HT-29 (cell line): ENCODE measurements at places on chromosomes 2 and 18.

DNA sequence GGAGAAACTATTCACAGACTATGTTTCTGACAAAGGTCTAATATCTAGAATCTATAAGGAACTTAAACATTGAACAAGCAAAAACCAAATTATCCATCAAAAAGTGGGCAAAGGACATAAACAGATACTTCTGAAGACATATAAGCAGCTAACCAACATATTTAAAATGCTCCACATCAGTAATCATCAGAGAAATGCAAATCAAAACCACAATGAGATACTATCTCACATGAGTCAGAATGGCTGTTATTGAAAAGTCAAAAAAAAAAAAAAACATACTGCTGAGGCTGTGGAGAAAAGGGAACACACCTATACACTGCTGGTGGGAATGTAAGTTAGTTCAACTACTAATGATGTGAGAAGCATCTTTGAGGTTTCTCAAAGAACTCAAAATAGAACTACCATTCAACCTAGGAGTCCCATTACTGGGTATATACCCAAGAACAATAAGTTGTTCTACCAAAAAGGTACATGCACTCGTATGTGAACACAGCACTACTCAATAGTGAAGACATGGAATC, 220.4 kb upstream of the TFPI start:
- DNase-seq = no peak

- DNase-seq = no peak
Observed at GRCh38 chr2:170147576-170147975, 30.4 kb upstream of the MYO3B start.

- DNase-seq = no peak
Observed at GRCh38 chr2:134676960-134677359, 41.8 kb downstream of the TMEM163 start.

GRCh38 chr2:229660951-229661350, 53.4 kb downstream of the DNER start:
- DNase-seq = no peak

DNA sequence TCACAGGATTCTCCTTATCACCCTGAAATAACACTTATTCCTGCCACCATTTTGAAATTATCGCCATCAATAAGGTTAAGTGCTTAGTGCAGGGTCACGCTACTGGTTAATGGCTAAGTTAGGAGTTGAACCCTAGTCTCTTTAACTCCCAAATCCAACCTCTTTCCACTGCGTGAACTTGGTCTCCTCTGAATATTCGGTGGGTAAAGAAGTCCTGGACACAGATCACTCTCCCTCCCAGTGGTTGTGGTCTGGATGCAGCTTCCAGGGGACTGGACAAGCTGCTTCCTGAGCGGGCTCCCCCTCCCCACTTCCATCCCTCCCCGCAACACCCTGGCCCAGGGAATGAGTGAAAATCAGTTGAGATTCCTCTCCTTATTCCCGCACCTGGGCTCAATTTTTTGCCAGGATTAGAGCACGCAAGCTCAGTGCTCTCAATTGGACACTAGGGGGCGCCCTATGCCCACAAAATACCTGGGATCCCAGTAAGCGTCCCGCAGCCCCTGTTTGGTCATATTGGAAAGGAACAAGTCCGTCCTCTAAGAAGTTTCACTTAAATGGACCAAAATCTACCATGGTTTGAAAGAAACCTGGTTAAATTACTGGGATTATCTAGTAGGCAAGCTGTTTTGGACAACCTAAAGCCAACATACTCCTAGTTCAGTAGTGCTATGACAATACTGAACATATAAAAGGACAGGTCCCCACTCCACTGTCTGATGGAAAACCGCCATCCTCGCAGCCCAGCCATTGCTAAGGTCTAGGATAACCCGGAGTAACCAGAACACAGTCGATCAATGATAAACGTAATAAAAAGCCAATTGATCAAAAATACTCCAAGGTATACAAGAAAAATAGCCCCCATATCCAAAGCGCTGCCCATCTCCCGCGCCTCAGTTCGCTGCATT, 40.4 kb downstream of the DHRS9 start:
- DNase-seq = peak; percentile 85

DNA sequence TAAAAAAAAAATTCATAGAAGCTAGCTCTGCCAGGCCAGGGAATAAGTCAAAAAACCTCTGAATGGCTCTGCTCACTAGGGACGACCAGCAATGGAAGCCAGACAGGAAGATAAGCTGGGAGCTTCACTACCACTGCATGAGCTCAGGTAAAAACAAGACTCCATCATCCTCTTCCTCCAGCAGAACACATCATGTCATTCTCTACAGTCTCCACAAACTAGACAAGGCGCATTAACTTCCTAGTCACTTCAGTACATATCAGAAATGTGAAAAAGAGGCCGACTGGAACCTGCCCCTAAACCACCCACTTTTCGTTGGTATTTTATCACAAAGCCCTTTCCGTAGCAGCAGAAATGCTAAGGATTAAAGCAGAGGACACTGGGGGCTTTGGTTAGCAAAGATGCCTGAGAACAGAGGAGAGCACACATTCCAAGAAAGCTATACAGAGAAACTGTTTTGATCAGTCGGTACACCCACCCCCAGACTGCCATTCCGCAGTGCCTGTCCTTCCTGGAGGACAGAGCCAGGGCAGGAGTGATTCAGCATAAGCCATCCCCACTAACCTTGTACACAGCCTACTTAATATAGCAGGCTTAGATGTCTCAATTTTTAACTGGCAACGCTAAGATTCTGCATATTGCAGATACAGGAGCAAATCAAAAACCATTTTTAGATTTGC, 53.4 kb downstream of the AAK1 start:
- no peak for DNase-seq

DNA sequence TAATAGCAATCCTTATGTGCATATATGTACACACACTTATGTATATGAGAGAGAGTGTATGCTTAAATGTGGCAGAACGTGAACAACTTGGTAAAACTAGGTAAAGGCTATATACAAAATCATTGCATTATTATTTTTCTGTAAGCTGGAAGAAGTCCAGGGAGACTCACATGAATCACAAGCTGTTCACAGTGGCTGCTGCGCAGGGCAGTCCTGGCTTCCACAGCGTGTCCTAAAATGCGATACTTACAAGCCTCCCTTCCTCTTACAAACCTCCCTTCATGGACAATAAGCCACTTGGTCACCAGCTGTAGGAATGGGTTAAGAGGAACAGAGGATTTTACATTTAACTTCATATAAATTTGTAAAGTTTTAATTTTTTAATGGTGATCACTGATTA, 114.9 kb upstream of the AGAP1 start:
- DNase-seq = no peak

- no peak for DNase-seq
Observed at GRCh38 chr2:174205562-174205961, 42.8 kb downstream of the OLA1 start.

- DNase-seq = no peak
Observed at GRCh38 chr2:216588861-216589710, 44.1 kb upstream of the IGFBP2 start.

DNA sequence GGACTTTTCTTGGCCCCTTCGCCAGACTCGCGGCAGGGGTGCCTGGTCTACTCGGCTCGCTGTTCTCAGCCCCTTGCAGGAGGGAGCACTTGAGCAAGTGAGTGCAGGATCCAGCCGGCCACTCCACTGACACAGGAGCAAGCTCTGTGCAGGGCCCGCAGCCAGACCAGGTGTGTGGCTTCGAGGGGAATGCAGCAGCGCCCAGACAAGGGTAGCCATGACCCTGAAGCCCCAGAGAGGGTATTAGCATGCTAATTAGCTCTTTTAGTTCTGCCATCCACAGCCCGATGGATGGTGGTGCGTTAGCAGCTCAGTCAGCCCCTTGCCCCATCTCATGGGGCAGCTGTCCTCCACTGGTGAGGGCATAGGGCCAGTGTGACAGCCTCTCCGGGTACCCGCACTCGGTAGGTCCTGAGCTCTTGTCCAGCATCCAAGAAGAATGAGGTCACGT, 103.2 kb upstream of the HS6ST1 start:
- DNase-seq = no peak

GRCh38 chr2:145413261-145414030, 893.5 kb upstream of the ZEB2 start:
- no peak for DNase-seq

DNA sequence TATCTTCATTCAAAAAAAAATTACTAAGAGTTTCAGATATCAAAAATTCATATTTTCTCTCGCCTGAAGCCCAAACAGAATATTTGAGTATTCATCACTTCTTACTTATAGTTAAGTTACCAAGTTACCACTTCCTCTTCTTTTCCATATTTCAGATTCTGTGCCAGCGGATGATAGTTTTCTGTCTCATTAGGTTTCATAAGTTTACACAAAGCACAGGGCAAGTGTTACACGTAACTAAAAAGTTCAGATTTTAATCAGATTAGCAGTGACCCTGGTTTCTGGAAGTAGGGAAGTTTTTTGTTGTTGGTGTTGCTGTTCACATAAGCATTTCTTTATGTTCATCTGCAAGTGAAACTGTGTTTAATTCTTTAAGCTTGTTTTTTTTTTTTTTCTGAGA, 10.2 kb downstream of the AFTPH start:
- no peak for DNase-seq

- no peak for DNase-seq
Observed at GRCh38 chr2:18339326-18339725, 221.1 kb downstream of the RDH14 start.

DNA sequence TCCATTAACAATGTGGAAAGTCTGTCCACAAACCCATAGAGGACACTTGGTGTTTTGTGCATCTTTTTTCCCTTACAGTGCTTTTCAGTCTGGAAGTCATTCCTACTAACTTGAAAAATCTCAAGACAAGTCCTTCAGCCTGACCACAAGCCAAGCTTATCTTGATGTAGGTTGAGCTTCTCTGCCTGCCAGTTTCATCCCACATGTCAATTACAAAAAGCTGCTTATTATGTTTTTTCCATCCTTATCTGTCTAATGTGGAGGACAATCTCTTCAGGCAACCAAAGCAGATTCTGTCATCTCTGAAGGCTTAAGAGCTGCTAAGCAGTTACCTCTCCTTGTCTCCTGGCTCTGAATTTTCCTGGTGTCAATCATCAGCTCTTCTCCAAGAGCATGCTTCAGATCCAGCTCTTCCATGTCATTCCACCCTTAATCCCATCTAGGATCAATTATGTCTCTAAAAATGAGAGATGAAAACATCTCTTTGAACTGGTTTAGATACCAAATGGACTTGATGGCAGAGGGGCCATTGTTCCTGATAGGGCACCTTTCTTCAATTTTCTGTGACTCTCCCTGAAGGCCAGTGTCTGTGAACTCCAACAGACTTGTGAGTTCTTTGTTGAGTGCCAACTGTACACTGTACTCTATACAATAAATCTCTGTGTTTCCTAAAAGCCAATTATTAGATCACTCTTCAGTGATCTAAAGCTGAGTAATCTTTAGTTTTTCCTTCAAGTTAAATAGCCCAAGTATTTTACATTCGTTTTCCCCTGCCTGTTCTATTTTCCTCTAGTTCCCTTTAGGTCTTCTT, 208.6 kb downstream of the RBM43 start:
- no peak for DNase-seq

- DNase-seq = no peak
Observed at GRCh38 chr2:222203041-222203440, 95.8 kb downstream of the PAX3 start.

- no peak for DNase-seq
Observed at GRCh38 chr2:54459037-54459441, 2.9 kb downstream of the SPTBN1 start.

DNA sequence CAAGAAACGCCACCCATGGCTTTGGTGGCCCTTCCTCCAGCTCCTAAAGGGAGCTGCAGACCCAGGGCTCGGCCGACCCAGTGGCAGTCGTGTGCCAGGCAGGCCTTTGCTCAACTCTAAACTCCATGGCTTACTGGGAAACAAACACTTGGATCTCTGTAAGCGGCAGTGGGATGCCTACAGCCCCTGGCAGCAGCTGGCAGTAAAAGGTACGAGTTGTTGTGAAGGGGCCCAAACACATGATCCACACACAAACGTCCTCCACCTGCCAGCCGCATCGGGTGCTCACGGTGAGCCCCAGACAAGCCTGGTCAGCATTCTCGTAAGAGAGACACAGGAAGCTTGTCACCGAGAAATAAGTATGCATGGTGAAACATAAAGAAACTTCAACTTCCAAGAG, 214.9 kb downstream of the MGAT5 start:
- no peak for DNase-seq

DNA sequence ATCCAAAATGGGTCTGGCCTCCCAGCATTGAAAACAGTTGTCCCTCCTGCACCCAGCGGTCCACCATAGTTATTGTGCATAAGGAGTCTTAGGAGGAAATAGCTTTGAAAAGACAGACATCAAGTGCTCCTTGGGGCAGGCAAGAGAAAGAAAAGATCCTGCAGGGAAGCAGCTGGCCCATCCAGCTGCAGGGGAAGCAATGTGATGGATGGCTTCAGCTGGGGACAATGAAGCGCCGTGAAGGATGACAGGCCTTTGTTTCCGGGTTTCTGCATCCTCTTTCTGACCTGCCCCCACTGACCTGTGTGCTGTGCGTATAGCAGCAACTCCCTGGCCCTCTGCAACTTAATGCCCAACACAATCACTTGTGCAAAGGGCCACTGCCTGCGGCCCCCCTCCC, 142.9 kb upstream of the NCKAP5 start:
- DNase-seq = no peak

GRCh38 chr2:208350610-208351009, 56.0 kb upstream of the PTH2R start:
- DNase-seq = no peak

GRCh38 chr18:79469309-79469708, 73.6 kb downstream of the NFATC1 start:
- DNase-seq = no peak
